ENCODE measurements at places on chromosomes 4 and X.

- DNase-seq: no peak
These were observed 79.8 kb downstream of the ADAMTS3 start for GRCh38 chr4:72489267-72489666.

DNA sequence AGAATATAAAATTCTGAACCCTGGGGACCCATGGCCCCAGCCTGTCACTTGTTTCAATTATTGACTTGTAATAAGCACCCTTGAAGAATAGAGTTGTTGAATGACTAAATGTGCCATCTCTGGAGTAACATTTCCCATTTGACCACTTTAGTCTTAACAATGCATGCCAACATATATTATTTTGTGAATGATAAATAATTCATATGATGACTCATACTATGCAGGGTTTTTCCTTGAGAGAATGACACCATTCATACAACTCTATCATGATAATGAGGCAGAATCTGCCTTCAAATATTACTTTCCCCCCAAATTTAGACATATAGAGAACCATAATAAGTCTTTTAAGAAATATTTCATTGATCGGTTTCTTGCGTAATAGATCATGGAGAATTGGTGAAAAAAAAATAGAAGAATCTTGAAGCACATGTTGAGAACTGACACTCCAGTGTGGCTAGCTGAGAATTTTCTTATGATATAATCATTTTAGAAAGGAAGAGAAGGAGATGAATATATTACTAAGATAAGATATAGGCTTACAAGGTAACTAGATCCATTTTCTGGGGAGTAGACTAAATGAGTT is 404.5 kb downstream of the GRXCR1 start:
- DNase-seq: no peak

- DNase-seq: no peak
These were observed 418.0 kb downstream of the SH2D1A start for GRCh38 chrX:124764354-124764753.

GRCh38 chr4:58048491-58048890 is 938.3 kb upstream of the IGFBP7 start:
- no peak for DNase-seq

- no peak for DNase-seq
These were observed 253.8 kb downstream of the QDPR start for GRCh38 chr4:17258106-17258505.

DNA sequence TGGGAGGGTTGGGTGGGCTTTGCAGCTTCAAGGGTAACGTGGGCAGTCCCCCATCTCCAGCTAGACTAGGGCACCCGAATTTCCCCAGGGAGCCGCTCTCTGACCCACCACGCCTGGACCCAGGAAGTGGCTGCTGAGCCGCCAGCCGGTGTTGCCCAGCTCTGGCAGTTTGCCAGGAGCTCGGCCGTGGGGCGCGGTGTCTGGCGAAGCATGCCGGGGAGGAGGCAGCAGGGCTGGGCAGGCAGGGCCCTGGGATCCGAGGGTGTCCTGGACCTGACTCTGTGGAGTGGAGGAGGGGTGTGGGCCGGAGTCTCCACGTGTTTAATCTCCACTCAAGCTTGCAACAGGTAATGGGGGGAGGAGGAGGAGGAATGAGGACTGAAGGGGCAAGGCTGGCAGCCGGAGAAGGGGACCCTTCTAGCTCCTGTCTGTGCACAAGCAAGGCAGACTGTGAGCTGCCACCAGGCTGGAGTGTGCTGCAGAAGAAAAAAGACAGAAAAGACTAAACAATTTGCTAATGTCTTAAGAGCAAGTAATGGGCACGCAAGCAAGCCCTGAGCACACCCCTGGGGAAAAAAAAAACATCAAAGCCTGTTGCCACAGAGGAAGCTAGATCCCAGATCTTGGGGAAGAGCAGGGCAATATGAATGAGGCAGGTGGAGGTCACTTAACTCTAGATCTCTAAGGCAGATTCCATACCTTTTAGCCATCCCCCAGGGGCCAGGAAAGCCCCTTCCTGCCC is 2.4 kb downstream of the LONRF3 start:
- DNase-seq: peak; percentile 8

DNA sequence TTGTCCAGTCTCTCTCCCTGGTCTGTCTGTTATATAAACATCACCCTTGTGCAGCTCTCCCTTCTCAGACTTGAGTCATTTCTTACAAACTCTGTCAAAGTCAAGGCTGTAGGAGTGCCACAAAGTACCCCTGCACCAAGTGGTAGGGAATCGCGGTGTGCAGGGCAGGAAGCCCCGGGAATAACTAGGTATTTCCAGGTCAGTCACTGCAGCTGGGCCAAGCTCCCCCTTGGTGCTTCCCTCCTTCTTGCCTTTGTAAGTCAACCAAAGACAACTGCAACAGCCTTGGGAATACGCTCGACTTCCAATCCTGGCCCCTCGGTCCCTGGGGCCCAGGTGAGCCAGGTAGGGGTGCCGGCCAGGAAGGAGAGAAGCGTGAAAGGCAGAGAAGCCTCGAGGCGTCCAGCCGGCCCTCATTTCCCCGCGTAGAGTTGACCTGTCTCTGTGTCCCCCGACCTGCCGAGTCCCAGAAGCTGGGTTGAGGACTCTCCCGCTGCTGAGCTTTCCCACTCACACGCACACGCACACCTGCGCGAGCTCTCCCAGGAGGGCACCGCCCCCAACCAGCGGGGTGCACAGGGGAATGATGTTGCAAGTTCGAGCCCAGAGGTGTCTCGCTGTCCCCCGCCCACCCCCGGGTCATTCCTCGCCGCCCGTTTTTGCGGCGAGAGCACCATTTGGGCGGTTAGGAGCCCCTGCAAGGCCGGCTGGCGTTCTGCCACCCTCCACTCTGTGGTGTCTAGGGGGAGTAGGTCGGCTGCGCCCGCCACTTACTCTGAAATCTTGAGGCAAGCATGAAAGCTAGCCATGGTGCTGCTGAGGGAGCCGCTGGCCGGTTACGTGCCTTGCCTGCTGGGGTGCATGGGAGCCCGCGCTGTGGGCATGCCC is 22.8 kb upstream of the KIAA1210 start:
- DNase-seq: no peak

DNA sequence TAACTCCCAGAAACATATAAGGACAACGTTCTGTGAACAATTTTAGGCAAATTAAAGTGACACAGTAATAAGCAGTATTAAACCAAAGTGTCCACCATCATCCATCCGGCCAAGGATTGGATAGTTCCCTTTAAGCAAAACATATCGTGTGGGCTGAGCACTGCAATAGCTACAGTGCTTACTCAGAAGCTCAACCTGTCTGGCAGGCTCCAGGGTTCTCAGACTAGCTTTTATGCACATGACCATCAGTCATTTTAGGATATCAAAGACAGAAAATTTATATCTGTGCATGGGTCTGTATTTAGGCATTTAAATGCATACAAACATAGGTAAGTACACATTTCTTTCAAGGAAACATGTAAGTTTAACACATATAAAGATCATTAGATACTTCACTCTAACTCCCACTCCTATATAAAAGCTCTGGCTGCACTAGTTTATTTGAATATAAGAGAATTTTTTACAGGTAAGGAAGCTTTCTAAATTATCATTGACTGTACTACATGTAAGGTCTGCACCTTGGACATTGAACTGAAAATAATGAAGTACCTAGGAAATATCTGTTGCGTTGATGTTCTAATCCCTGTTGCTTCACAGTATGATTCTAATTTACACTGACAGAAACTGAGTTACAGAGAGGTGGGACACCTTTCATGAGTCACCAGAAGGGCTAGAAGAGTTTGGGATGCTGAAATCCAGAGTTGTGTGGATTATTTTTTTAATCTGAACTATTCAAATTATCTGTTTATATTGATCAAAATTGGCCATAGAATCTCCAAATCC is 67.6 kb downstream of the ELOVL6 start:
- DNase-seq: peak; percentile 39

DNA sequence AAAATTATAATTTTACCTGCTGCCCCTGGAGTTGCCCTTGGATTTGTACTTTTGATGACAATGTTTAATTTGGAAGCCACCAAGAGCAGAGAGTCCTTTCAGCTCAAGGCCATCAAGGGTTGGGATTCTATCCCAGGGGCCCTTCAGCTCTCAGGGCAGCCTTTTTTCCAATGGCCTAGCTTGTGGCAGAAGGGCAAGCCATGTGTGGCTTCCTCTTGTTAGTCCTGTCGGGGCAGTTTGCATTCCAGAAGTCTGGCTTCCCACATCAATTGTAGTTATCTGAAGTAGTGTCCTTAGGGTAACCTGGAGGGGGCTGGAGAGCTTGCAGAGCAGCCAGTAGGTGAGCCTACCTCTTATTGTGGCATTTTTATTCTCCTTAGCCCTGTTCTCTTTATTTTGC is 569.4 kb downstream of the TRAM1L1 start:
- no peak for DNase-seq

DNA sequence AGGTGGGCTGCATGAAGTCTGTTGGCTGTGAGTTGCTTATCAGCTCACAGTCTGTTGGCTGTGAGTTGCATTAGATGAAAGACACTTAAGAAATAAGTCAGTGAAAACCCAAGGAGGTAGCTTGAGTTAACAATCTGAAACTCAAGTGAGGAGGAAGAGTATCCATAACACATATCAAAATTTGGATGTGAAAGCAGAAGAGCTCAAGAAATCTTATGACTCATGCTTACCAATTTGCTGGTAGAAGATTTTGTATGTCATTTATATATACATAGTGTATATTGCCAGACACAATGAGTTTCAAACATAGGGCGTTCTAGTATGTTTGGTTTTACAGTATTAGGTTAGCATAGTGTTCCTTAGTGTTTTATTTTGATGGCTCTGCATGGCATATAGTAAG is 107.4 kb downstream of the DDIT4L start:
- no peak for DNase-seq

DNA sequence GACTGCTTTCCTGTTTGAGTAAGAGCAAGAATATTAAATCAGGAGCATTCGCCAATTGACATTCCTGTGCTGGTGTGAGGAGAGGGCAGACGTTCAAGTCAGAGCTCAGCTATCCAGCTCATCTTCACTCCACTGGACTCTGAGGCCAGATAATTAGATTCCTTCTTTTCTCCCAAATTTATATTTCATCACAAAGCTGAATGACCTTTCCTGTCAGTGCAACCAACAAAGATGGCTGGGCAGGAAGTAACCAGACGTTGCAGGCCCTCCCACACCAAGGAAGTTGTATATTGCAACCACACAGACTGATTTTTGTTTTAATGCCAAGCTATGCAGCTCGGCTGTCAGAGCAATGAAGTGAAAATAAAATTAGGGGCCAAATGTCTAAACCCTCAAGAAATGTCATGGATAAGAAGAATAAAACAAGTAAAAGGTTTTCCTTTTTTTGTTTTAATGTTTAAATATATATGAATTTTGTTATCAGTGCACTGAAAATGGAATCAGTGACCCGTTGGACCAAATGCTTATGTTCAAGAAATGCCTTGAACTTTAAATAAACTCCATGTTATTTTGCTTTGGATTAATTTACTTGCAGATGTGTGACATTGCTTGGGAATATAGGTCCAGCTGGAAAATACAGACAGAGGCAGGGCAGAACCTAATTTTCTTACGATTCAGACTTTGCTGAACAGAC is 578.9 kb upstream of the FAT1 start:
- DNase-seq: peak; percentile 25

GRCh38 chrX:51395810-51396728 is 63.4 kb downstream of the NUDT10 start:
- DNase-seq: no peak

GRCh38 chr4:88818631-88819470 is 121.2 kb upstream of the NAP1L5 start:
- DNase-seq: peak; percentile 60

DNA sequence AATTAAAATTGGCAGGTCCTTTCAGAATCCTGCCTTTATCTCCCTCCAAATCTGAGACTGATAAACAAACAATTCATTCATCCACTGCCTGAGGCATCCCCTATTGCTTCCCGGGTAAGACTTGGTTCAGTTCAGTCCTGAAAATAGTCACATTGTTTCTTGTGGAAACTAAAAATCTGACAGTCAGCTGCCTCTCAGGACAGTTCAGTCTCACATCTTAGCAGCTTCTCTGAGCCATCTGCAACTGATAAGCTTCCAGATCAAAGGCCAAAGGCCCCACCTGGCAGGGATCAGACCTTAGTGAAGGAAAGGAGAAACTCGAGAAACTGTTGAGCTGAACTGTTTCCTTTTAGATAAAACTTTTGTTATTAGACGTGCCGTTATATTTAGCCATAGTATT is 264.5 kb downstream of the IL15 start:
- DNase-seq: no peak

DNA sequence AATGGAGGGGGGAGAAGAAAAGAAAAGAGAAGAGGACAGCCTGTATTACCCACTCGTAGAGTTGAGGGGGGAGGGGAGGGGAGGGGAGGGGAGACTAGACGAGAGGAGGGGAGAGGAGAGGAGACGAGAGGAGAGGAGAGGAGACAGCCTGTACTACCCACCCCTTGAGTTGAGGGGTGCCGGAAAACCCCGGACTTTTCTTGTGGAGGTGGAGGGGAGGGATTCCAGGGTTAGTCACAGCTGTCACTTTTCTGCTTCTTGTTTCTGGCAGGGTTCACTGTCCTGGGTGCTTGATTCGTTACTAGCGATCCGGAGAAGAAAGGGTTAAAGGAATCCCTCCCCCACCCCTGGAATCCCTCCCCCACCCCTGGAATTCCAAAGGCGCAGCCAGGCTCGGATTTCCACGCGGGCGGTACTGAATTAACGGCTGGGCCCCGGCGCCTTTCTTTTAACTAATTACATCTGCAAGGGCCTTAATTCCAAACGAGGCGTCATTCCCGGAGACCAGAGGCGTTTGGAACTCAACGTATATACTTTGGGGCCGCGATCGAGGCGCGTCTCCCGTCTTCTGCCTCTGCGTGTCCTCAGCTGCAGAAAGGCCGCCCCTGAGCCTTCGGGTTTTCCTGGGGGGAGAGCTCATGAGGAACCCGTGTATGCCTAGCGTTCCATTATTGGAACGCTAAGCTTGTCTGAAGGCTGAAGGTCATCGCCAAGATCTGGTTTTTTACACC is 20.1 kb upstream of the CSF2RA start:
- DNase-seq: no peak

GRCh38 chr4:40247350-40247749 is 50.5 kb downstream of the RHOH start:
- no peak for DNase-seq

GRCh38 chrX:49754233-49754857 is 58.6 kb upstream of the PAGE1 start:
- DNase-seq: peak; percentile 27

All from amniotic epithelial cell (primary cell).